ENCODE measurements at places on chromosomes 12 and 14. TPM values are rescaled to one million over a fixed set of nuclear protein-coding genes. Genes with fewer than 3 reads are reported as not detected.

- no peak for ATAC-seq
These were observed 87.8 kb upstream of the ZFP36L1 start for GRCh38 chr14:68880581-68881105.

DNA sequence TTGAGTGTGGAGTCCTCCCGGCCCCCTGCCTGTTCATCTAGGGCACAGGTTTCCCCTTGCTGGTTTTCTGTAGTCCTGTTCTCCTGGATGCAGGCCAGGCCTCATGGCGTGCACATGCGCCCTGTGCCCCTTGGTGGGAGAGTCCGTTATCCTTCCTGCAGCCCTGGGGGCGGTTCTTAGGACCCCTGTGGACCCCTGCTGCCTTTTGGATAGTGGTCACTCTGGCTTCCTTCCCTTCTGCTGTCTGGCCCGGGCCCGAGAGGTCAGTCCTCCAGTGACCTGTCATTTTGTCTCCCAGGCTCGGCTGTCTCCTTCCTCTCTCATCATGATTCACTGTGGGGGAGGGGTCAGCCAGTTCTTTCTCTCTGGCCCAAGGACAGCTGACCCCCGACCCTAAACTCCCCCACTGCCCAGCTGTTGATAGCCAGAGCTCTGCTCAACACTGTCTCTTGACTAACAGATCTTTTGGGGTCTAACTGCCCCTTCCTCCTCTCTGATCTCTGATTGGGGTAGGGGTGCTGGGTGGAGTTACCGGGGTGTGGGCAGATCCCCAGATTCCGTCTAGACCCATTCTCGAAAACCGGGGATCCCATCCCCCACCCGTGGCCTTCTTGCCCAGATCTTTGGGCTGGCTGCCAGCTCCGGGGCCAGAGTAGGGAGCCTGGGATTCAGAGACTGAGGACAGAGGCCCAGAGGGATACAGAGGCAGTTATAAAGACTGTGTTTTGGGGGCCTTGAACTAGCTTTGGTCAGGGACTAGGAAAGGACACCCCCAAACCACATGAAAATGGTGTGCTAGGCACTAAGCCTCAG is 7.0 kb downstream of the CCND2 start:
- ATAC-seq = no peak

- no peak for ATAC-seq
These were observed 50.3 kb upstream of the TMX1 start for GRCh38 chr14:51189600-51190376.

CD69 gene
- total RNA-seq = 0.23 TPM

DNA sequence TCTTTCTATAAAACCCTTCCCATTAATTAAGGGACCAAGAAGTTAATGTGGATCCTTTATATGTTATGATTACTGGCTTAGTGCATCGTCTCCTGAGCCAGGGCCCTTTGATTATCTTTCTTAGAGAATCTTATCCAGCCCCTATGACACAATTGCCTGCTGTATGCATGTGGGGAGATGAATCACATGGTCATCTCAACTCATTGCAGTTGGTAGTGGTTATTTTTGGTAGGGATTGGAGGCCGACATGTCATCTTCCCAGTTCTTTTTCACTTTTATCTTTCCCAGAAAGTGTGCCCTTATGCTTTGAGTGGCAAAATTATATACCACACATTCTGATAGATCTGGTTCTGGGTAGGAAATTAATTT is 26.0 kb downstream of the ZNF664 start:
- no peak for ATAC-seq

TNFAIP2 gene
- 38.9 TPM for total RNA-seq
